Fibroblast of lung (primary cell): ENCODE measurements at places on chromosomes 13 and 19. TPM values are rescaled to one million over a fixed set of nuclear protein-coding genes. Genes with fewer than 3 reads are reported as not detected.

DNA sequence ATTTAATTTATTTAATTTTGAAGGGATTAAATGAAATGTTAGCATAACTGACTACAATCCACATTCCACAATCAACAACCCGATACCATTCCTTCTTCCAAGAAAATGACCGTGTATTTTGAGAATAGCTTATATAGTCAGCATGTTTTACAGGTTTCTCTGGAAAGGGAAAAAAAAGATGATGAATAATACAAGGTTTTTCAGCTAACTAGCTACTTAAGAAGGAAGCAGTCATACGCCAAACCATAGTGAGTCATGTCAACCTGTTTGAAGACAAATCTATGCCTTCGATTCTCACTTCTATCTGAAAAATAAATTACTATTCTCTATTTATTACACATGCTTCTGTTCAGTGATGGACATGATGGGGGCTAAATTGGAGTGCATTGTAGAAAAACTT, 258.6 kb downstream of the EFNB2 start:
- H3K27ac ChIP-seq, result no peak overlapping the region

DNA sequence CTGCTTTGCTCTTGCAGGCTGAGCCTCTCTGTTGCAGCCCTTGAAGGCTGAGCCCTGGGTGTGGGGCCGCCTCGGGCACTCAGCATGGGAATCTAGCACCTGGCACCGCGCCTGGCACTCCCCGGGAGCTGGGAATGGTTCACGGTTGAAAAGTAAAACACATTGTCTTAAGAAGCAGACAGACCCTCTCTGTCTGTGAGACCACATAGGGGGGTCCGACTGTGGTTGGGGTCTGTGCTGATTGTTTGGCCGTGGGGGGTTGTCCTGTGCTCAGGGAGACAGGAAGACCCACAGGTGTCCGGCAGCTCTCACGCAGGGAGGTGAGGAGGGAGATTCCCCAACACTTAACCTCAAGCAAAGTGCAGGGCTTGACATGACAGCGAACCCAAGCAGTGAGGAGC, 64.8 kb downstream of the SOX1 start:
- DNase-seq, result no peak
- no peak overlapping the region for H3K27ac ChIP-seq
- H3K4me1 ChIP-seq, result no peaks in the 10 kb centered on the region
- no peak overlapping the region for H3K4me3 ChIP-seq

- H3K4me3 ChIP-seq, result no peak overlapping the region
- no peaks in the 10 kb centered on the region for H3K4me1 ChIP-seq
- no peaks in the 10 kb centered on the region for H3K36me3 ChIP-seq
- no peaks in the 10 kb centered on the region for H3K27me3 ChIP-seq
- no peak for DNase-seq
These were observed 5.2 kb downstream of the INSR start for GRCh38 chr19:7288977-7289376.

The LPAR2 gene
- total RNA-seq, result 1.0 and 1.5 TPM in 2 replicates

The ADGRE2 gene
- total RNA-seq, result under 0.01 TPM in 2 replicates
